ENCODE measurements at places on chromosomes 12 and 14.

GRCh38 chr14:33432407-33433023, 493.8 kb downstream of the NPAS3 start:
- peak; percentile 42 for DNase-seq

DNA sequence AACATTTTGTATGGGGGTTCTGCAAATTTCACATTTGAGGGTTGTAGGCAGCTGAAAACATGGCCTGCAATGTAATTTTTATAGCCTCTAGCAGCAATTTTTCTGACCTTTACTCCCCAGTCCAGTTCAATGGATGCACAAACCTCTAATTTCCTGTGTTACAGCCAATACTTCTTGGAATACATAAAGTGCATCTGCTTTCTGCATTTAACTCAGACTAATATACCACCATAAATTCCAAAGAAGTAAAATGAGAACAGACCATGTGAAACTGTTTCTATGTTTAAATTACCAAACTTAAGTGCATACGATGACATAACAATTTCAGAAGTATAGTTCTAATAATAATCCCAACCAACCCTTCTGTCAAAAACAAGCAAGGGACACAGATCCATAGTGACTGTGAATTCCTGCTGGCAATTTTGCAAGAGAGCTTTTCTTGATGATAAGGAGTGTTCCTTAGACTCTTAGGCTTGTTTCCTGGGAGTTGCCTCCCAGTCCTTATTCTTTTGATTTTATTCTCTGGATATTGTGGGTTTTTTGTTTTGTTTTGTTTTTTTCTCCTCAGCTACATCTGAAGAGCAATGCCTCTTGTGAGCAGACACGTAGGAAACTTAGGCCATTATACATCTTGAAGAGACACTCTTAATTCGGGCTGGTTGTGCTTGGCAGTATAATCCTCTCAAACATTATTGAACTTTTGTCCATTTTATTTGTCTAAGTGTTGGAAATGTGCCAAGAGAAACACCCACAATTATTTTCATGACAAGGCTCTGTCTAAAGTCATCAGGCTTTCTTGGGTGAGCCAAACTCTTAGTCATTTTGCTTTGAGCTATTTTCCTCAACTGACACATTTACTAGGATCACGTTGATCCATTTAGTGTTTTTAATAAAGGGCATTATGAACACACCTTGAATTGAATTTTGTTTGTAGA, 51.3 kb upstream of the RERGL start:
- peak; percentile 71 for DNase-seq

DNA sequence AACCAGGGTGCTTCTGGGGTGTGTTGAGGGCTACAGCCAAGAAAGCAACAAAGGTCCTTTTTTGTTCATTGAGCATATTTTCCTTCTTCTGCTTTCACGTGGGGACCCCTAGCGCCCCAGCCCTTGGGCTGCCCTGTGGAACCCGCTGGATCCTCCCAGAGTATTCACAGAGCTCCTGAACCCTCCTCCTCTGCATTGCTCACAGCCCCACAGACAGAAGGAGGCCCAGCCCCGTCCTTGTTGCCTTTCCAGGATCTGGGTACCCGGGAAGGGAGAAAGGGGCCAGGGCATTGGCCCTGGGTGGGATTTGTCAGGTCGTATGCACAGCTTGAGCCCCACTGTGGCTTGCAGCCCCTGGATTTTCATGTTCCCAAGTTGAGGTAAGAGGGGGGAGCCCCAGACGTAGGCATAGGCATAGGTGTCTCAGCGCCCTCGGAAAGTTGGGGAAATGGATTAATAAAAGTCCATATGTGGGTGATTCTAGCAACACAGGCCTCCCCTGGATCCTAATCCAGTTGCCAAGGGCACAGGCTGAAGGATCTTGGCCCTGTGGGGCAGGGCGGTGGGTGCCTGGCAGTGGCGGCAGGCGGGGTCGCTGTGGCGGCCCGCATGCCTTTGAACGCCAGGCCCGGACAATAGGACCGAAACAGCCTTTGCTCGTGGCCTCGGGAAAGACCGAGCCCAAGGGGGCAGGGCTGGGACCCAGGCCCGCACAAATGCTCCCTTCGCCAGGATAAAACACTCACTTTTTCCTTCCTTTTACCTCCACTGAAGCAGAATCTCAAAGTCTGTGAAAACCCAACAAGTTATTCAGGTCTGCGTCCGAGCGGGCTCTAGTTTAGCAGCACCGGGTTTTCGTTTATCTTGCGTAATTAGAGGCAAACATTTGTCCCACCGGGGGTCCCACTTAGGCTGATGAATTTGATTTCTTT, 3.0 kb upstream of the HOXC10 start:
- no peak for DNase-seq

DNA sequence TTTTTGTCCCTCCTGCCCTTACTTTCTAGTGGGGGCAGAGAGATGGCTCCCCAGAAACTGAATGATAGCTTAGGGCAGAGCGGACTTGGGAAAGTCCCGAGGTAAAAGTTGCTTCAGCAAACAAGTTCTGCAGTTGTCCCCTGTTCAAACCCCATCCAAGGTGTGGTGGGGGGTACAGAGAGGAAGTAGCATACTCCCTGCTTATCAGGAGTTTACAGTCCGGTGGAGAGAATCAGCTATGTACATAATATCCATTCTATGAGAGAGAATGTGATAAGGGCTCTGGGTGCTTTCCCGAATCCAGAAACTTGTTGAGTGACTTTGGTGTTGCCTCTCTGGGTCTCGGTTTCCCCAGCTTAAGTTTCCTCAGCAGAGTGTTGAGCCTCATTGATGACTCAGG, 40.4 kb upstream of the VRK1 start:
- no peak for DNase-seq

GRCh38 chr12:117437516-117438255, 76.3 kb upstream of the NOS1 start:
- DNase-seq, result no peak

DNA sequence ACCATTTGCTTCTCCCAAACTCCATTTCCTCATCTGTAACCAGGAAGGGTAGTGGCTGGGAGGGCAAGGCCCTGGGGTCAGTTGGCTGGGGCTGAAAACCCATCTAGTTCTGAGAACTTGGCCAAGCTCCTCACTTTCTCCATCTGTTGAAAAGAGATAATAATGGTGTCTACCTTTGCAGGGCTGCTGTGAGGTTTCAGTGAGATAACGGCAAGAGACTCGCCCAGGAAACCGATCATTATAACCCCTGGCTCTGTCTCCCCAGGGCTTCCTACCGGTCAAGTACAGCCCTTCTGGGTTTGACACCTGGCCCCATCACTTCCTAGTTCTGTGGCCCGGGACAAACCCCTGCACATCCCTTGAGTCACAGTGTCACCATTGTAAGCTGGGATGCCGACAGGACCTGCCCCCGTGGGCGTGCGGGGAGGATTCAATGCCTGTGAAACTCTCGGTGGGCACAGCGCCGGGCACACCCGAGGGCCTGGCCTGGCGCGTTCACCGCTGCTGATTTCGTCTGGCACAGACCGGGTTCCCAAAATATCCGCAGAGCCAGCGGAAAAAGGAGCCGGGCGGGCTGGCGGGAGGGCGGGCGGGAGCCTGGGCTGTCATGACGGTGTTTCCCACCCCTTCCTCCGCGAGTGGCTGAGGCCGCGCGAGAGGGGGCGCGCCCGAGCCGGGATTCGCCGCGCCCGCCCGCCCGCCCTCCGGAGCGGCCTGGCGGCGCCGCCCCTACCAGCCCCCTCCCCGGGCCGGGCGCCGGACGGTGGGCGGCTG, 4.4 kb downstream of the KMT5A start:
- no peak for DNase-seq

GRCh38 chr12:22215467-22216253, 118.8 kb downstream of the ST8SIA1 start:
- DNase-seq, result no peak

- no peak for DNase-seq
Measured at GRCh38 chr14:71441126-71441525, 491.1 kb upstream of the RGS6 start.

DNA sequence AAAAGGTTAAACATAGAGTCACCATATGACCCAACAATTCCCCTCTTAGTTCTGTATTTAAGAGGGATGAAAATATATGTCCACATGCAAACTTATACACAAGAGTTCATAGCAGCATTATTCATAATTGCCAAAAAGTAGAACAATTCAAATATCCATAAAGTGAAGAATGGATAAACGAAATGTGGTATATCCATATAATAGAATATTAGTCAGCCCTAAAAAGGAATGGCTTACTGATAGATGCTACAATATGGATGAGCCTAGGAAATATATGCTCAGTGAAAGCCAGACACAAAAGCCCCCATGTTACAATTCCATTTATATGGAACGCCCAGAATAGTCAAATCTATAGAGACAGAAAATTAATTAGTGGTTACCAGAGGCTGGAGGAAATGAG, 44.1 kb upstream of the RIN3 start:
- DNase-seq, result no peak

DNA sequence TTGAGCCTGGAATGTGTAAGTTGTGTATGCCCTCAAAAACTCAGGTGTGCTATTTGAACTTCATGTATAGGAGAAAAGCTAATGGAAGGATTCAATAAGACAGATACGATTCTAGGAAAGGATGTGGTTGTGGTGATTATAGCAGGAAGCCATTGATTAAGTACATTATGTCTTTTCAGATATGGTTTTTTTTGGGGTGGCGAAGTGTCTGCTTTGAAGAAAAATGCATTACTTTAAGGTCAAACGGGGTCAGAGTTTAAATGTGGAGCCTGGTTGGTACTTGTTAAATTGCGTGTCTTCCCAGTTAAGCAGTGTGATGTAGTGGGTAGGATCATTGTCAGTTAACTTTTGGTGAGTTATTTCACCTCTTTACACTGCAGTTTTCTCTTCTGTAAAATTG, 13.0 kb upstream of the NUP107 start:
- no peak for DNase-seq

GRCh38 chr14:40989260-40989659, 617.4 kb upstream of the LRFN5 start:
- no peak for DNase-seq

- DNase-seq, result no peak
Measured at GRCh38 chr14:100083706-100084105, 18.5 kb downstream of the EVL start.

DNA sequence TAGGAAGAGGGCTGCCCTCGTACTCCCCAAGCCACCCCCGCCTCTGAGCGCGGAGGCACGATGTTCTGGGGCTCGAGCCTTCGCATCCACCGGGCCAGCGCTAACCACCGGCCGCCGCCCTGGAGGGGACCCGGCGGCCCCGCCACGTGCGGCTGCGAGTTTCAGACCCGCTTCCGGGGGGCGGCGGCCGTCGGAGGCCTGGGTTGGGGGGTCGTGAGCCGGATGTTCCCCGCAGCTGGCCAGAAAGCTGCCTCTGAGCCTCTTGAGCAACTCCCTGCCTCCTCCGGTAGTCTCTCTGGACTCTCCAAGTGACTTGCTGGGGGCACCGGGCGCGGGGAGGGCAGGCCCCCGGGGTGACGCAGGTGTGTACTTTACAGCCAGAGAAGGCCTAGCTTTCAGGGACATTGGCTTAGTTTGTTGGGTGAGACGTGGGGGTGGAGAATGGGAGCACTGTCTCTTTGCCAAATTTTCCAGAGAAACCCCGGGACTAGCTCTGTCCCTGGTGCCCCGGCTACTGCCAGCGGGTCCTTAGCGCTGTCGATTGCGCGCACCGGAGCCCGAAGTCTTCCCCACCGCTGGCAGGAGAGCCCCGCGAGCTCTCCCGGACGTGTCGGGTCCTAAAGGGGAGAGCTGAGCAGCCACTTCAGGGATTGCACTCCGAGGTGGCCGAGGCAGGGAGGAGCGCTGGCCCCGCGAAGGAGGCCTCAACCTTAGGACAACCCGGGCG, 15.6 kb downstream of the OTX2 start:
- DNase-seq, result no peak

DNA sequence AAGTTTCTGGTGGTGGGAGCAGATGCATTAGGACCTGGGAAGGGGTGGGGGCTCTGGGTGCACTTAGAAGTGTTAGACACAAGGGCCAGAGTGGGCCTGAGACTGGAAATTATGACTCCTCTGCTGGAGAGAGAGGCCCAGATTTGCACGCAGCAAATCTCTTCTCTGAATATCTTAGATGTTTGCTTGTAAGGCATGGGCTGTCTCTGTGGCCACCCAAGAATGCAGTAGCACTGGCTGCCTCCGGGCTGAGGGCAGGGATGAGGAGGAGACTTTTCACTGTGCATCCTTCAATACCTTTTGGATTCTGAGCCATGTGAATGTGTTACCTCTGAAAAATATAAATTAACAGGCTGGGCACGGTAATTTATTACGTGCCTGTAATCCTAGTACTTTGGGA, 14.0 kb upstream of the RABGGTA start:
- no peak for DNase-seq

DNA sequence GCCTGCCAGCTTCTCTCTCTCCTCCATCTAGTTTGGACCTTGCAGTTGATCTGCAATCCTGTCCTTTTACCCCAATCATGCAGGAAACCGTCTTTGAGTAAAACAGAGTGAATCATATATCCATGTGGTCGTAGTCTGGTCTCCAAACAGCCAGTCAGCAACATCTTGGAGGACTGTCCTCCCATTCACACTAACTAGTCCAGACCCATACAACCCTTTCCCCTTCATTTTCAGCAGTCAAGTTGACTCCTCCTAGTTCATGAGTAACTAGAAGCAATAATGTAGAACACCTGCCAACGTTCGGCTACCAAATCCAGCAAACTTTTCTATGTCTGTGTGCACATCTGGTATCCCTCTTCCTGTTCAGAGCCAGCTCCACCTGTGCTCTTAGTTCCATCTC, 10.8 kb upstream of the BIN2 start:
- DNase-seq, result no peak

DNA sequence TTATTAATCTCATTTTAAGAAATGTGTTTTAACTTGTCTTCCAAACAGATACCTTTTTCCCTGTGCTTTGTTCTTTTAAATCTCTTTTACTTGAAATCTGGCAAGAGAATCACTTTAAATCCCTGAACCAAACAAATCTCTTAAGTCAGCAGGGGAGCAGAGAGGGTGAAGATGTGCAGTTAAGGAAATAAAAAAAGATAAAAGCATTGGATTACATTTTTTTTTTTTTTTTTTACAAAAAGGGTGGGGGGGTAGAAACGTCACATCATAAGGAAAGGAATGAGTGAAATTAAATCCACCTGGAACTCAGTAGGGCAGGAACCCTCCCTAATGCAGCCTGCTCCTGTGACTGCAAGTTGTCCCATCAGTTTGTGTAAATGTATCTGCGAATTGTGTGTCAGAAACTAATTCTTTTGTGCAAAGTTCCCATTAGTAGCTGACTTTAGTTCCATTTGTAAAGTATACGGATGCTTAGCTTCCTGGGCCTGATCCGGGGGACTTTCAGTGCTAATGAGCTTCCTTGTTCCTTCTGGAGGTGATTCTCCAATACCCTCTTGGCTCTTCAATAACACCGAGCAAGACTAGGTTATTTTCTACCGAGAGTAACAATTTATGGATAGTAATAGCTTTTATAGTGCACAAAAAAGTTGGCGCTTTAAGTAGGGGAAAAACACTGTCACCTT, 1.5 kb downstream of the TTC6 start:
- DNase-seq, result no peak

- no peak for DNase-seq
Measured at GRCh38 chr14:101521473-101521915, 39.8 kb upstream of the DIO3 start.

DNA sequence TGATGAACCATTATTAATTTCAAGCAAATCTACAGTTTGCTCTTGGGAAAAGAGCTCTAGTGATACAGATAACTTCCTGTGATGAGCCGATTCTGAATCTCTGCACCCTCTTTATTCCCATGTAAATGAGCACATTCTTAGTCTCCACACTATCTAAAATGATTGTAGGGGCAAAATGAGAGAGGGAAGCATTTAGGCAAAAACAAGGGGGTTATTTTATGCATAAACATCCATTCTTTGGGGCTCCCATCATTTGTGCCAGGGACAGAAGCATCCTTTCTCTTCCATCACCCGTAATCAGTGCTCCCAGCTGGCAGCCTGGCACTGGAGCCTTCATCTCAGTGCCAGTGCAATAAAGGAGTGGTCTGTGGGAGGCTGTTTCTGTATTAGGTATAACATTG, 1.7 kb upstream of the GPD1 start:
- no peak for DNase-seq

Data from astrocyte of the cerebellum (primary cell).